ENCODE measurements at places on chromosomes 5 and 9.

DNA sequence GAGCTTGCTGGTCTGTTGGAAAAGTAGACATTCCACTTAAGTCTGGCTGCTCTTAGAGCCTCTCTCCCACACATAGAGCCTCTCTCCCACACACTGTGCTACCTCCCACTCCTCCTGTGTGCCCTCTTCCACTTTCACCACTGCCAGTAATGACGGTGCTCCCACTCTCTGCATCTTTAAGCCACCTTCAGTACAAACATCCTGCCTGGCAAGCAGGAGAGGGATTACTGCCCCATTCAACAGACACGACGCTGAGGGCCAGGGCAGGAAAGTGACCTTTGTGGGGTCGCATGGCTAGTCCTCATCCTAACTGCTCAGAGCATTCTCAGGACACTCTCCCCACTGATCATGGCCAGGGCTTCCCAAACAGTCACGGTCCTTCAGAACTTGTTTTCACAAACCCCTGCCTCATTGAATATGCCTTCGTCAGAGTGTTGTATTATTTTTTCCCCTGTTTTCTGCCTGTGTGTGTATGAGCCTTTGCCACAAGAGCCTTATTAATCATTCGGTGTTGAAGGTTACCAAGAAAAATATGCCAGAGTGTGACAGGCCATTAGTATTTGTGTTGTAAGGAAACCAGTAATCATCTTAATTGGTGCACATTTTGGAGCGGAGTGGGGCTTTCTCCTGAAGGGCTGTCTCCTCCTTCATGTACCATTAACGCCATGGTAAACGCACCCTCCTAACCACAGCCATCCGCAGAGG, 87.1 kb upstream of the SAP30L start:
- no peak for DNase-seq

DNA sequence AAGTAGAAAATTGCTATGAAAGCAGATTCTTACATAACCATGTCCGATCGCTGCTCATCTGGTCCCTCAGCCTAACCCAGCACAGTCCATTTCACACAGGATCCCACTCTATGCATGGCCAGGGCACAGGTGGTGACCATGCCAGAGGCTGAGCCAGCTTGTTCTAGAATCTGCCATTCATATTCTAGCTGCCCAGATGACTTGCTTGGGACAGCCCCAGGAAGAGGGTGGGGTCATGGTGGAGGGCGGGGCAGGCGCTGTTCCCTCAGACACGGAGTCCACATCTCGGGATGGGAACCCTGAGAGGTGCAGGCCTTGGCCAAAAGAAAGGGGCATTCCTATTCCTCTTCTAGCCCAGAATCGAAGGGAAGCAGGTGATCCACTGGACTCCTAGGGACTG, 275.2 kb upstream of the IRX2 start:
- DNase-seq: no peak

GRCh38 chr5:108947164-108947563, 199.5 kb downstream of the FER start:
- DNase-seq: no peak

DNA sequence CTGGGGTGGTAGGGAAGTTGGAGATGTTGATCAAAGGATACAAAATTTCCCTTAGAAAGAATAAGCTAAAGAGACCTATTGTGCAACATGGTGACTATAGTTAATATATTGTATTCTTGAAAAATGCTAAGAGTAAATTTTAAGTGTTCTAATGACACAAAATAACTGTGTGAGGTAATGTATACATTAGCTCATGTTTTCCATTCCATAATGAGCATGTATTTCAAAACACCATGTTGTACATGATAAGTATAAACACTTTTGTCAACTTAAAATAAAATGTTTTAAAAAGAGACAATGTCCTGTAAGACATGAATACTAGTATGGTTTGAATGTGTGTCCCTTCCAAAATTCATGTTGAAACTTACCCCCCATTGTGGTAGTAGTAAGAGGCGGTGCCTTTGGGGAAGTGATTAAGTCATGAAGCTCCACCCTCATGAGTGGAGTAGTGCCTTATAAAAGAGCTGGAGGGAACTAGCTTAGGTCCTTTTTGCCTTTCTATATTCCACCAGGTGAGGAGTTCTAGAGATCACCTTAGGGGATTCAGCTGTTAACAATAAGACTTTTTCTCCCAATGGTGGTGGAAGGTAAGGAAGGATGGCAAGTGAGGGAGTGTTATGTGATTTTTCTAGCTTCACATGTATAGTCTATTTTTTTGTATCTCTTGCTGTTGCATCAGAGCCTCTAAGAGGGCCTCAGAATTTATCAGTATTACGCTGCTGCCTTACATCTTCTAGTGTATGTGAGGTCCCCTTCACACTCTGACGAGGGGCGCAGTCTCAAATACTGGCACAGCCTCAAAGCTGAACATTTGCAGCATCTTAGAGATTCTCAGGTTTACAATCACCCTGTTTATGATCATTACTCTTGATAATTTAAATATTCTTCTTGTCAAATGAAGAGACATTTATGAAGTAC, 94.9 kb upstream of the NREP start:
- no peak for DNase-seq

DNA sequence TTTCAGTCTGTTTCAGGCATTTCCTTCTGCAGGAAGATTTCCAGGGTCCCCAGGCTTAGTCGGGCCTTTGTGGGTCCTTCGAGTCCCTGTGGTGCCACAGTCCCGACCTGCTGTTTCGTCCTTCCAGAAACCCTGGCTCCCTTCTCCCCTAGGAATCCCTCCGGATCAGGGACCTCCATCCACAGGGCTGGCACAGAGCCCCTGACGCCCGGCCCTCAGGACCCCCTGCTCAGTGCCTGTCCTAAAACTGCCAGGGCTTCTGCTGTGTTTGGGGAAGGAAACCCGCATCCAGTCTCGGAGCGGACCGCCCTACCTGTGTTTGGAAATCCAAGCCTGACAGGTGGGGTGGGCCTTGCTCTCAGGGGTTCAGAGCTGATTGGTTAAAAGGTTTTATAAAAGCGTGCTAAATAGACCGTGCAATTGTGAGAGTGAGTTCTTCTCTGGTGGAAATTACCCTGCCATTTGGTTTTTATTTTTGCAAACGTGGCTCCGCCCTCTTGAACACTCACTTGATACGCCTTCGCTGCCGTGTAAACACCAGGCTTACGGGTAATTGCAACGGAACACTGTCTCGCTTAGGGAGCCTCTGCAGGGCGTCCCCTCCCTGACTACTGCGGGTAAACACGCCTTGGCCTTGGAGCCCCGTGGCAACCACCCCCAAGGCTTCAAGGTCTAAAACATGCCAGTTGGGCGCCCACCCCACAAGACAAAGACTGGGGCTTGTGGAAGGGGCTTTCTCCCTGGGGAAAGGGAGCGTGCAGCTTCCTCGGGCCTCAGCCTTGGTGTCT, 121.2 kb downstream of the PHF2 start:
- no peak for DNase-seq
